ENCODE measurements at places on chromosomes 2 and 18. TPM values are rescaled to one million over a fixed set of nuclear protein-coding genes. Genes with fewer than 3 reads are reported as not detected.

Gene ARHGAP28
- 1.9 TPM for total RNA-seq

Gene TP53I3
- total RNA-seq, result 19.6 TPM

Gene EIPR1
- 40.0 TPM for total RNA-seq

Gene SPRED2
- total RNA-seq, result 4.9 TPM

Gene SCN2A
- total RNA-seq, result 0.05 TPM

Gene RDH14
- 47.8 TPM for total RNA-seq

GRCh38 chr2:96098900-96099590 is 17.3 kb downstream of the ADRA2B start:
- no peak overlapping the region for H3K27ac ChIP-seq
- peak; percentile 25 for DNase-seq
- H3K36me3 ChIP-seq, result no peaks in the 10 kb centered on the region
- H3K4me1 ChIP-seq, result no peaks in the 10 kb centered on the region
- H3K4me3 ChIP-seq, result no peak overlapping the region

DNA sequence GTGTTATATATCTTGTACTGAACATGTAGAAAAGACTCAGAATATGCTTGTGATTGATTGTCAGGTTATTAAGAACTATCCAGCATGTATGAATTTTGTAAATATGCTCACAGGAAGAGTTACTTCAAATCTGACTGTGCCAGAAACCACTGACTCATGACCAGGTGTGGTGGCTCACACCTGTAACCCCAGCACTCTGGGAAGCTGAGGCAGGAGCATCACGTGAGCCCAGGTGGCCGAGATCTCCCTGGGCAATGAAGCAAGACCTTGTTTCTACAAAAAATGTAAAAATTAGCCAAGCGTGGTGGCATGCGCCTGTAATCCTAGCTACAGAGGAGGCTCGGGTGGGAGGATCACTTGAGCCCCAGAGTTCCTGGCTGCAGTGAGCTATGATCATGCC is 126.6 kb downstream of the COMMD1 start:
- H3K27me3 ChIP-seq, result no peaks in the 10 kb centered on the region
- no peak overlapping the region for H3K4me3 ChIP-seq
- no peaks in the 10 kb centered on the region for H3K36me3 ChIP-seq
- no peak for DNase-seq
- no peaks in the 10 kb centered on the region for H3K4me1 ChIP-seq
- no peak overlapping the region for H3K27ac ChIP-seq

- H3K4me3 ChIP-seq, result no peak overlapping the region
- H3K27ac ChIP-seq, result no peak overlapping the region
- H3K36me3 ChIP-seq, result no peaks in the 10 kb centered on the region
Observed at GRCh38 chr18:1075322-1075721, 170.7 kb downstream of the ADCYAP1 start.

GRCh38 chr2:160227293-160227915 is 27.3 kb upstream of the ITGB6 start:
- H3K4me1 ChIP-seq, result peaks cover 62% of the 10 kb centered on the region
- H3K27ac ChIP-seq, result peak overlapping the region; percentile 51
- no peak overlapping the region for H3K4me3 ChIP-seq
- no peaks in the 10 kb centered on the region for H3K27me3 ChIP-seq
- no peak for DNase-seq

DNA sequence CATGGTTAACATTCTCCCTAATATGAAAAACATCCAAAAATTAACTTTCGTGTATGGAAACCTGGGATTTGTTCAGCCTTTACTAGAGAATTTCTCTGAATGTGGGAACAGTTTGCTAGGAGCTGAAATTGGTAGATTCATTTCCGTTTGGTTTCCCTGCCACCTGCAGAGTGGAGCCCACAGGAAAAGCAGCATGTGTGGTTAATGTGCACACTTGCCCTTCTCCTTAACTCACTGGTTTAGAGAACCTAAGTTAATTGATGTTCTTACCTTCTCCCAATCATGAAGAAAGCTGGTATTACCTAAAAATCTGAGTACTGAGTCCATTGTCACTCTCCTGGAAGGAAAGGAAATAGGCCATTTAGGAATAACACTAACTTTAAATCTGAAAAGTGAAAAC is 37.6 kb upstream of the ASXL3 start:
- H3K4me1 ChIP-seq, result no peaks in the 10 kb centered on the region
- H3K36me3 ChIP-seq, result no peaks in the 10 kb centered on the region
- no peak for DNase-seq

GRCh38 chr18:73461038-73461779 is 593.4 kb upstream of the NETO1 start:
- no peaks in the 10 kb centered on the region for H3K27me3 ChIP-seq
- H3K4me1 ChIP-seq, result no peaks in the 10 kb centered on the region
- H3K27ac ChIP-seq, result no peak overlapping the region
- H3K36me3 ChIP-seq, result no peaks in the 10 kb centered on the region
- no peak overlapping the region for H3K4me3 ChIP-seq
- no peak for DNase-seq

DNA sequence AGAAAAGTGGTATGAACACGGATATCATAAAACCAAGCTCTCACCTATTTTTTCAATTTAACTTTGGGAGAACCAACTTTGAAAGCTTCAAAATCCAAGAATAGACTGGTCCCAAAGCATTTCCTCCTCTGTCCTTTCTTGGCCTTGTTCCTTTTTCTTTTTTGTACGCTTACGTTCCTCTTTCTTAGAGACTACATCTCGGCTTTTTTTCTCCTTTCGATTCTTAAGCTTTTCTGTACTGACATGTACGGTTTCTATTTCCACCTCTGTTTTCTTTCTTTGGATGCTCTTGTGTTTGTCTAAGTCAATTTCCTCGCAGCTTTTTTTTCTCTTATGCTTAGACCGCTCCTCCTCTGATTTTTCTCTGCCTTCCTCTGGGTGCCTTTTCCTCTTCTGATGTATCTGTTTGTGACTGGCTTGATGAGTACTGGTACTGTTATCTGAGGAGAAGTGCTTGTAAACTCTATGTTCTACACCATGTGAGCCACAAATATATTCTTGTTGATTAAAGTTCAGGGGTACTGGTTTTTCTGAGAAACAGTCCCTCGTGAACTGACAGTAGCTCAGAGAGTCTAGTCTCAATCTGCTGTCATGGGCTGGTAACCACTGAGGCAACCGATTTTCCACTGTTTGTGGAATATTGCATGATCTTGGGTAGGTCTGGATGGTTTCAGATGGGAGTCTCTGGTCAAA is 11.5 kb upstream of the RNU2-63P start:
- H3K36me3 ChIP-seq, result peaks cover 43% of the 10 kb centered on the region
- H3K27ac ChIP-seq, result no peak overlapping the region
- no peak overlapping the region for H3K4me3 ChIP-seq
- no peaks in the 10 kb centered on the region for H3K4me1 ChIP-seq
- no peaks in the 10 kb centered on the region for H3K27me3 ChIP-seq

GRCh38 chr18:46680784-46681695 is 24.0 kb upstream of the LOXHD1 start:
- H3K36me3 ChIP-seq, result no peaks in the 10 kb centered on the region
- H3K4me3 ChIP-seq, result no peak overlapping the region
- no peak for DNase-seq
- H3K27ac ChIP-seq, result no peak overlapping the region
- H3K27me3 ChIP-seq, result no peaks in the 10 kb centered on the region

DNA sequence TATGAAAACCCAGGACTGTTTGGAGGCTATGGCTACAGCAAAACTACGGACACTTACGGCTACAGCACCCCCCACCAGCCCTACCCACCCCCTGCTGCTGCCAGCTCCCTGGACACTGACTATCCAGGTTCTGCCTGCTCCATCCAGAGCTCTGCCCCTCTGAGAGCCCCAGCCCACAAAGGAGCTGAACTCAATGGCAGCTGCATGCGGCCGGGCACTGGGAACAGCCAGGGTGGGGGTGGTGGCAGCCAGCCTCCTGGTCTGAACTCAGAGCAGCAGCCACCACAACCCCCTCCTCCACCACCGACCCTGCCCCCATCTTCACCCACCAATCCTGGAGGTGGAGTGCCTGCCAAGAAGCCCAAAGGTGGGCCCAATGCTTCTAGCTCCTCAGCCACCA is 12.1 kb downstream of the HOXD3 start:
- H3K27me3 ChIP-seq, result no peaks in the 10 kb centered on the region
- H3K27ac ChIP-seq, result no peak overlapping the region
- no peaks in the 10 kb centered on the region for H3K4me1 ChIP-seq
- H3K36me3 ChIP-seq, result no peaks in the 10 kb centered on the region
- no peak overlapping the region for H3K4me3 ChIP-seq

DNA sequence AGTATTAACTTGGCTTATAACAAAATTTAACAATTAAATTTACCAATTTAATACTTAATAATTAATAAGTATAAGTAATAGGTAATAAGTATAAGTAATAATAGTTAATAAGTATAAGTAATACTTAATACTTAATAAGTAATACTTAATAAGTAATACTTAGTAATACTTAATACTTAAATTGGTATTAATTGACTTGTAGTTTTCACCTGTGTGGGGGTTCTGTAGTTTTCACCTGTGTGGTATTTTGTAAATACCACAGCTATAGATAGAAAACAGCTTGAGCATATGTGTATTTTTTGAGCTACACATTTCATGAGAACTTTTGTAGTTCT is 55.4 kb downstream of the MAPRE2 start:
- H3K4me3 ChIP-seq, result no peak overlapping the region
- H3K4me1 ChIP-seq, result no peaks in the 10 kb centered on the region
- H3K27ac ChIP-seq, result no peak overlapping the region
- no peaks in the 10 kb centered on the region for H3K36me3 ChIP-seq
- no peak for DNase-seq
- no peaks in the 10 kb centered on the region for H3K27me3 ChIP-seq

DNA sequence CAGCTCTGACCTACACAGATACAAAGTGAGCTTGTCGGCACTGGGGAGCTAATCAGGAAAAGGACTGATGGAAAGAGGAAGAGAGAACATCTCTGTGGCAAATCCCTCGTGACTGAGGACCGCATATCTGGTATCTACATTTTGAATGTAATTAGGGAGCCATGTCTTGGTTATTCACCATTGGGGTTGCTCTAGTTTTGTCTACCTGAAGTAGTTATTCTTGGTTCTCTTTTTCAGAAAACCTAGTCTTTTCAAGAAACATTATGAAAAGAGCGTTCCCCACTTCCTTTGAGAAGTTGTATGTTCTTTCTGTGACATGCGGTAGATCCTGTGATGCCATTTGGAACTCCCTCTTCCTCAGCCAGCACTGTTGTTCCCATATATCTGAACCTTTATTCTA is 104.4 kb downstream of the DOCK10 start:
- no peak overlapping the region for H3K27ac ChIP-seq
- H3K4me3 ChIP-seq, result no peak overlapping the region
- no peaks in the 10 kb centered on the region for H3K27me3 ChIP-seq
- H3K36me3 ChIP-seq, result peaks cover 4% of the 10 kb centered on the region

- no peaks in the 10 kb centered on the region for H3K27me3 ChIP-seq
- DNase-seq, result no peak
- H3K4me1 ChIP-seq, result peaks cover 4% of the 10 kb centered on the region
- H3K4me3 ChIP-seq, result no peak overlapping the region
- H3K36me3 ChIP-seq, result peaks cover 11% of the 10 kb centered on the region
Observed at GRCh38 chr2:73076701-73077423, 5.3 kb upstream of the SFXN5 start.

- DNase-seq, result no peak
- H3K27ac ChIP-seq, result no peak overlapping the region
- no peaks in the 10 kb centered on the region for H3K27me3 ChIP-seq
- no peak overlapping the region for H3K4me3 ChIP-seq
- no peaks in the 10 kb centered on the region for H3K4me1 ChIP-seq
Observed at GRCh38 chr2:50769406-50770181, 262.3 kb downstream of the NRXN1 start.

GRCh38 chr18:39449566-39449965 is 1884.0 kb upstream of the CELF4 start:
- H3K27ac ChIP-seq, result no peak overlapping the region
- no peak overlapping the region for H3K4me3 ChIP-seq
- H3K36me3 ChIP-seq, result no peaks in the 10 kb centered on the region
- H3K4me1 ChIP-seq, result no peaks in the 10 kb centered on the region
- DNase-seq, result no peak

- no peaks in the 10 kb centered on the region for H3K36me3 ChIP-seq
- no peaks in the 10 kb centered on the region for H3K4me1 ChIP-seq
- DNase-seq, result no peak
- H3K27ac ChIP-seq, result no peak overlapping the region
Observed at GRCh38 chr18:49707599-49707998, 105.7 kb downstream of the ACAA2 start.

- H3K4me3 ChIP-seq, result no peak overlapping the region
- peaks cover 27% of the 10 kb centered on the region for H3K4me1 ChIP-seq
- H3K36me3 ChIP-seq, result no peaks in the 10 kb centered on the region
- H3K27ac ChIP-seq, result no peak overlapping the region
- DNase-seq, result no peak
Observed at GRCh38 chr2:85713836-85714235, 19.7 kb downstream of the GNLY start.

DNA sequence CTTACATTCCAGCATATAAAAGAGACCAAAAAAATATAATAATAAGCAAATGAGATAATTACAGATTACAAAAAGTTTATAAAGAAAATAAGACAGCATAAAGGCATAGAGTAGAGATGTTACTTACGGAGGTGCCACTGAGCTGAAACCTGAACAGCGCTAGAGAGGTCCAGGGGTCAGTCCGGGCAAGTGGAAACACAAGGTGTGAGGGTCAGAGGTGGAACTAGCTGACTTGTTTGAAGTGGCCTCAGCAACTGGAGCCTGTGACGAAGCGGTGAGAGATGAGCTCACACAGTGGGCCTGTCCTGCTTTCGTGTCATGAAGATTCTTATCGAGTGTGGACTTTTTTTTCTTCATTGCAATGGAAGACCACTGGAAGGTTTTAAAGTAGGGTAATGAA is 288.3 kb upstream of the TANK start:
- no peak overlapping the region for H3K27ac ChIP-seq
- no peaks in the 10 kb centered on the region for H3K36me3 ChIP-seq
- H3K4me3 ChIP-seq, result no peak overlapping the region

DNA sequence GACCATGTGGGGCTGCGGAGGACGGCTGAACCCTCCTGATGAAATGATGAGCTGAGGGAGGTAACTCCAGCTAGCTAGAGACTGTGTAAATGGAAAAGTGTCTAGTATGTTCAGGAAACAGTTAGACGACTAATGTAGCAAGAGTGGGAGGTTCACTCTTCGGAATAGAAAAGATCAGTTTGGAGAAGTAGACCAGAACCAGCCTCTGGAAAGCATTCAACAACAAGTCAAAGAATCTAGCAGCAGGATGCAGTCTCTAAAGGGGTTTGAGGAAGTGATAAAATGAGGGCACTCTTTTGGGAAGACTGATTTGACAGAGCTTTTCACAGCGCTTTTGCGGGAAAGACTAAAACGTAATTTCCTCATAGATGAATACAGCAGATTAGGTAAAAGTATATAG is 79.6 kb downstream of the GAREM1 start:
- DNase-seq, result no peak
- no peaks in the 10 kb centered on the region for H3K4me1 ChIP-seq
- no peak overlapping the region for H3K4me3 ChIP-seq
- no peak overlapping the region for H3K27ac ChIP-seq
- no peaks in the 10 kb centered on the region for H3K27me3 ChIP-seq

GRCh38 chr2:26454561-26455001 is 23.3 kb downstream of the OTOF start:
- H3K27ac ChIP-seq, result no peak overlapping the region
- no peak overlapping the region for H3K4me3 ChIP-seq
- 0 out of 2 replicates have a peak, but pooled peaks cover 11% of the 10 kb centered on the region for H3K27me3 ChIP-seq
- no peaks in the 10 kb centered on the region for H3K36me3 ChIP-seq
- peak; percentile 24 for DNase-seq
- H3K4me1 ChIP-seq, result no peaks in the 10 kb centered on the region
